Epithelial cell of umbilical artery (primary cell): ENCODE measurements at places on chromosomes 6 and 20. TPM values are rescaled to one million over a fixed set of nuclear protein-coding genes. Genes with fewer than 3 reads are reported as not detected.

The DOK5 gene
- total RNA-seq = 0.32 and 2.4 TPM in 2 replicates

The ACSS1 gene
- total RNA-seq = 14.0 and 17.2 TPM in 2 replicates

The KIAA1586 gene
- total RNA-seq = 12.7 and 25.2 TPM in 2 replicates

The ENPP5 gene
- total RNA-seq = not detected in 2 replicates

The LY6G6F gene
- total RNA-seq = not detected in 2 replicates

The MAK gene
- total RNA-seq = not detected in 2 replicates

The WFDC5 gene
- not detected in 2 replicates for total RNA-seq

The SLC2A10 gene
- 10.6 and 13.3 TPM in 2 replicates for total RNA-seq

The HCK gene
- total RNA-seq = not detected in 2 replicates
